ENCODE measurements at places on chromosomes 7 and 10.
A peak's percentile ranks its signal among the peaks of the same experiment; 100 is the strongest.

DNA sequence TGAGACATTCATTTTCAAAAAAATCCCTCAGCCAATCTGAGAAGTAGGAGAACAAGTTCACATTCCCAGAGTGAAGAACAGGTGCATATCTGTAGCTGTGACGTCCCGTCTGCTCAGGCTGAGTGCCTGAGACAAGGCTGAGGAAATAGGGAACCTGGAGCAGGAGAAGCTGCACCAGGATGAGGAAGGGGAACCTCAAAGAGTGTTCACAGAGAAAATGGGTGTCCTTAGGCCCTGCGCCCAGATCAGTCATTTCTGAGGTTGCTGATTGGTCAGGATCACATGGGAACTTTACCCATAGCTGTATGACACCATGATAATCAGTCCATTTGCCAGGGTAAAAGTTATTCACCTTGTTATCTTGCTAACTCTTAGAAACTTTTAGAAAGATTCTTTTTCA is 34.2 kb upstream of the TARP start:
- no peaks in the 10 kb centered on the region for H3K27me3 ChIP-seq
- H3K4me1 ChIP-seq: no peaks in the 10 kb centered on the region
- no peaks in the 10 kb centered on the region for H3K36me3 ChIP-seq
- DNase-seq: no peak

DNA sequence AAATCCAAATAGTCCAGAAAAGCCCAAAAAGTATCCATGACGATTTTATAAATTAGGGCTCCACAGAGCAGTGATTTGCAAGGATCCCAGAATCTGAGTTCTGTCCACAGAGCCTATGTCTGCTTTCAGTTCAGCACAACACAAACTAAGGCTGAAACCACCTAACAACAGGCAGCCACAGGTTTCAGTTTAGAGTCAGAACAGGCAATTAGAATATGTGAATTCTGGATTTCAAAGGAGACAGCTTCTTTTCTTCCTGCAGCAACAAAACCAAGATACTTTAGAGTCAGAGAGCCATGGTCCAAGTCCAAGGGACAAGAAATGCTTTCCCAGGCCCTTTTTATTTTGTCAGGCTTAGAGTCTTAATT is 23.6 kb downstream of the IFIT3 start:
- H3K27me3 ChIP-seq: no peaks in the 10 kb centered on the region
- H3K27ac ChIP-seq: peak overlapping the region; percentile 89
- no peaks in the 10 kb centered on the region for H3K4me1 ChIP-seq
- H3K36me3 ChIP-seq: no peaks in the 10 kb centered on the region

GRCh38 chr7:105285118-105285874 is 103.4 kb downstream of the SRPK2 start:
- no peak overlapping the region for H3K27ac ChIP-seq
- H3K27me3 ChIP-seq: no peaks in the 10 kb centered on the region
- H3K4me3 ChIP-seq: no peak overlapping the region
- H3K4me1 ChIP-seq: no peaks in the 10 kb centered on the region

GRCh38 chr10:22655312-22655981 is 58.9 kb downstream of the PIP4K2A start:
- no peak for DNase-seq
- no peaks in the 10 kb centered on the region for H3K27me3 ChIP-seq
- H3K27ac ChIP-seq: peak overlapping the region; percentile 66
- H3K4me3 ChIP-seq: no peak overlapping the region
- H3K36me3 ChIP-seq: no peaks in the 10 kb centered on the region

DNA sequence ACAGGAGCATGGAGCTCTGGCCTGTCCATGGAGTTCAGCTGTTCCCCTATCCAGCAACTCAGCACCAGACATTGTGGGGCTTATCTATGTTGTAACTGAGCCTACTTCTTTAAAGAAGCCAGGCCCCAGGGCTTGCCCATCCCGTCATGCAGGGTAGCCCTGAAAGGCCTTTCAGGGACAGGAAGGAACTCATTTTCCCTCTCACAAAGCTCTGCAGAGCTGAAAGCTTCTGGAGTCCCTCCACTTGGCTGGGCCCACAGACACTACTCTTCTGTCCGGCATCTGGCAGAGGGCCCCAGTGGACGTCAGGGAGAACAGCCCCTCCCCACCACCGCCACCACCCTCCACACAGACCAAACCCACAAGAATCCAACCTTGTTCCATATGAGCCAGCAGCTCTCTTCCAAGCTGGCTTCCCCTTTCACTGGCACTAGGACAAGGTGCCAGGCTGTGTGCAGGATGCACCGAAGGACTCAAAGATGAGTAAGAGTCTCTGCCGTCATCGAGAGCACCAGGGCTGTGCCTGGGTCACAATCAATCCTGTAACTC is 33.1 kb downstream of the DENND2A start:
- H3K4me1 ChIP-seq: no peaks in the 10 kb centered on the region
- no peak overlapping the region for H3K27ac ChIP-seq
- H3K36me3 ChIP-seq: no peaks in the 10 kb centered on the region
- H3K4me3 ChIP-seq: no peak overlapping the region

- H3K36me3 ChIP-seq: no peaks in the 10 kb centered on the region
- peak overlapping the region; percentile 0 for H3K4me3 ChIP-seq
Observed at GRCh38 chr7:15648461-15648961, 38.0 kb downstream of the MEOX2 start.

GRCh38 chr7:24574950-24575349 is 1.7 kb downstream of the PALS2 start:
- no peak overlapping the region for H3K27ac ChIP-seq
- no peaks in the 10 kb centered on the region for H3K27me3 ChIP-seq
- H3K36me3 ChIP-seq: no peaks in the 10 kb centered on the region
- no peaks in the 10 kb centered on the region for H3K4me1 ChIP-seq
- no peak for DNase-seq

GRCh38 chr7:81629702-81630101 is 140.1 kb downstream of the HGF start:
- H3K4me3 ChIP-seq: no peak overlapping the region
- H3K27ac ChIP-seq: no peak overlapping the region
- H3K27me3 ChIP-seq: no peaks in the 10 kb centered on the region
- DNase-seq: no peak
- no peaks in the 10 kb centered on the region for H3K4me1 ChIP-seq

DNA sequence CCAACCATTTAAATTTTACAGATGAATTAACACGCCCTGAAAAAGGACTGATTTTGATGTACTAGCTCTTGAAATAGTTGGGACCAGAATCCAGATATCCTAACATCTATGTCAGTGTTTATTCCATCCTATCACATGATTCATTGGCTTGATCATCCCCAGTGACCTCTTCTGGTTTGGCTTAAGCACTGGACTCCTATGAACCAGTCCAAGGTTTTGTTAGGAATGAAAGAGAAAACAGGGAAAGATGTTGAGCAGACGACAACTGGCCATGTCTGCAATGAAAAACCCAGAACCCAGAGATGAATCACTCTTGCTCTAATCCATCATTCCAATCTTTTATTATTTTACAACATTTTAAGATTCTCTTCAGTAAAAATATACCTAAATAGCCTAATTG is 1080.9 kb downstream of the SORCS1 start:
- H3K4me1 ChIP-seq: no peaks in the 10 kb centered on the region
- H3K36me3 ChIP-seq: no peaks in the 10 kb centered on the region
- no peak overlapping the region for H3K27ac ChIP-seq
- no peak overlapping the region for H3K4me3 ChIP-seq
- no peaks in the 10 kb centered on the region for H3K27me3 ChIP-seq

DNA sequence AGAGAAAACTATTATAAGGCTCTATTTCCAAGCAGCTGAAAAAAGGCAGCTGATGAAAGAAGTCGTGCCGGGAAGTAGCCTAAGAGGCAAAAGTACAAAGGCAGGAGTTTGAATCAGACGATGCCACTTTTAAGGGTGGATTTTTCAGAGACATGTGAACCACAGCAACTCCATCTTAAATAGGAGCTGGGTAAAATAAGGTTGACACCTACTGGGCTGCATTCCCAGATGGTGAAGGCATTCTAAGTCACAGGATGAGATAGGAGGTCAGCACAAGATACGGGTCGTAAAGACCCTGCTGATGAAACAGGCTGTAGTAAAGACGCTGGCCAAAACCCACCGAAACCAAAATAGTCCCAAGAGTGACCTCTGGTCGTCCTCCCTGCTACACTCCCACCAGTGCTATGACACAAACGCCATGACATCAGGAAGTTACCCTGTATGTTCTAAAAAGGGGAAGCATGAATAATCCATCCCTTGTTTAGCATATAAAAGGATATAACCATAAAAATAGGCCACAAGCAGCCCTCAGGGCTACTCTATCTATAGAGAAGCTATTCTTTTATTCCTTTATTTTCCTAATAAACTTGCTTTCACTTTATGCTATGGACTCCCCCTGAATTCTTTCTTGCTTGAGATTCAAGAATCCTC is 45.5 kb upstream of the PRSS1 start:
- H3K27ac ChIP-seq: no peak overlapping the region
- H3K27me3 ChIP-seq: no peaks in the 10 kb centered on the region
- H3K36me3 ChIP-seq: no peaks in the 10 kb centered on the region
- H3K4me3 ChIP-seq: no peak overlapping the region
- DNase-seq: no peak

- peaks cover 29% of the 10 kb centered on the region for H3K27me3 ChIP-seq
- no peaks in the 10 kb centered on the region for H3K36me3 ChIP-seq
- no peak for DNase-seq
- peaks cover 8% of the 10 kb centered on the region for H3K4me1 ChIP-seq
- no peak overlapping the region for H3K27ac ChIP-seq
Observed at GRCh38 chr10:123150271-123150985, 2.5 kb downstream of the HMX2 start.

DNA sequence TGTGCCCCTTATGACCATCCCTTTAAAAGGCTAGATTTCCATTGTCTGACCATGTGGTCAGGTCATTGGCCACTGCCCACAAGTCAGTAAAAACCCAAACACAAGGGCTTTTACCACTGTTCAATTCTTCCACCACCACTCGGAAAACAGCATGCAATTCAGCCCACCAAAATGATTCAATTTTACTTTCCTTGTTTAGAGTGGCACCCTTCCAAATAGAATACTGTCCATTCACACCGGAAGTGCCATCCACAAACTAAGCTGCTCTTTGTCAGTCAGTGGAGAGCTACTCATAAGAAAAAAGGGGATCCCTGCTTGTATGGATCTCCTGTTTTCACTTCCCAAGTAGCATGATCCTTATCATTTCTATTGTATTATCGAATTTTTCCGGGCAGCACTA is 350.7 kb upstream of the MBL2 start:
- H3K36me3 ChIP-seq: no peaks in the 10 kb centered on the region
- H3K4me1 ChIP-seq: no peaks in the 10 kb centered on the region
- no peaks in the 10 kb centered on the region for H3K27me3 ChIP-seq
- H3K27ac ChIP-seq: no peak overlapping the region
- H3K4me3 ChIP-seq: no peak overlapping the region

- DNase-seq: no peak
- H3K4me1 ChIP-seq: no peaks in the 10 kb centered on the region
- H3K27ac ChIP-seq: no peak overlapping the region
- H3K4me3 ChIP-seq: no peak overlapping the region
- no peaks in the 10 kb centered on the region for H3K27me3 ChIP-seq
- H3K36me3 ChIP-seq: no peaks in the 10 kb centered on the region
Observed at GRCh38 chr7:14521183-14521582, 381.4 kb downstream of the DGKB start.

DNA sequence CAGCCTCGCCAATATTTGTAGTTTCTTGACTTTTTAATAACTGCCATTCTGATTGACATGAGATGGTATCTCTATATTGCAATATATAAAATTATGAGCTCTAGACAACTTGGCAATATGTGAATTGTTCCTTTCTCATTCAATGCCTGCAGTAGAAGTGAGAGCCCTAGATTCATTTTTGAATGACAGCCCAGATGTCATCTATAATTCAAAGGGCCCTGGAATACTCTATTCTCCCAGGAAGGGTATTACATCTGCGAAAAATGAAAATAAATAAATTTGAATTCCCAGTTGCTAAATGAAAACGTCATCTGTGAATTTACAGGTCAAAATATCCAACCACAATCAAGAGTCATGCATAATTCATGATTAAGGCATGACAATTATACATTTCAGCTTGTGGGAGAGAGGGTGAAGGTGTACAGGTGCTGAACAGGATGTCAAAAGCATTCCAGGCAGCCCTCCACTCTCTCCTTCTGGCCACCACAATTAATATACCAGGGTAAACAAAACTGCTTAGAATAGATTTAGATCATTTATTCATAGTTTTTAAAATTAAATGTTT is 1147.3 kb downstream of the XPNPEP1 start:
- H3K4me3 ChIP-seq: no peak overlapping the region
- no peaks in the 10 kb centered on the region for H3K4me1 ChIP-seq
- no peak overlapping the region for H3K27ac ChIP-seq
- no peaks in the 10 kb centered on the region for H3K27me3 ChIP-seq
- no peak for DNase-seq

DNA sequence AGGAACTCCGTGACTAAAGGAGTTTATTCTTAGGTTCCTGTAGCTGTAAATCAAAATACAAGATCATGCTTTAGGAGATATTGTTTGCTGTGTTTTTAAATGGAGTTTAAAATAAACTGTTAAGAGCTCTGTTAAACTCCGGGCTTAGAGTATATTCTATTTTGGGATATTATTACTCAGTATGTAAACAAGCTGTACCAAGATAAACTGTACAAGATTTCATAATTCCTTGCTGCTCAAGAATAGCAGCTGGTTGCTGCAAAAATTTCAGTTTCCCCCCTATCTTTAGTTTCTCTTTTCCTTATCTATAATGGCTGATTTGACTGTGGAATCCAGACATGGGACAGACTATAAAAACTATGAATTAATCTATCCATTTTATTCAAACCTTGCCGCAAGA is 215.7 kb downstream of the HTR7 start:
- H3K4me1 ChIP-seq: peaks cover 3% of the 10 kb centered on the region
- no peak overlapping the region for H3K27ac ChIP-seq
- no peak for DNase-seq
- H3K4me3 ChIP-seq: no peak overlapping the region

- no peak overlapping the region for H3K4me3 ChIP-seq
- H3K27ac ChIP-seq: no peak overlapping the region
- DNase-seq: no peak
- H3K27me3 ChIP-seq: no peaks in the 10 kb centered on the region
- H3K36me3 ChIP-seq: no peaks in the 10 kb centered on the region
Observed at GRCh38 chr7:149637911-149638565, 135.3 kb downstream of the ZNF467 start.

DNA sequence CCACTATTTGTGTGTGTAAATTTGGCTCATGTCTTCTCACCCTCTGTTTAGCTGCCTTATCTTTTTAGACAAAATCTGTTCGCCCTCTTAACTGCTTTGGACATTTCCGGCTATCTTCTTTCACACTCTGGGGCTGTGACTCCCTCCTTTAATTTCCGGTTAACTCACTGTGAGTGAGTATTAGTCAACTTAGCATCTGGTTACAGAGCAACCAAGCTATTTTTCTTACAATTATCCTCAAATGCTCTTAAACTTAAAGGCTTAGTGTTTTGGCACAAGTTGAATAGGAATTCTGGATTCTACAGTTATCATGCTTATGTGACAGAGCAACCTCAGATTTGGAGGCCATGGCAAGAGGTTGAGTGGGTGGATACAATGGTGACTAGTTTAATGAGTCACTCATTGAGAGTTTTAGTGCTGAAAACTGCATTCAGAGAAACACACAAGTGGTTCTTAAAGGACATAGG is 177.6 kb upstream of the SEMA3A start:
- no peak overlapping the region for H3K4me3 ChIP-seq
- no peaks in the 10 kb centered on the region for H3K27me3 ChIP-seq
- no peaks in the 10 kb centered on the region for H3K4me1 ChIP-seq
- no peak overlapping the region for H3K27ac ChIP-seq
- no peak for DNase-seq

GRCh38 chr10:53387562-53387961 is 615.0 kb upstream of the MBL2 start:
- DNase-seq: no peak
- H3K27ac ChIP-seq: no peak overlapping the region
- H3K4me3 ChIP-seq: no peak overlapping the region
- no peaks in the 10 kb centered on the region for H3K27me3 ChIP-seq

All from ascending aorta (tissue), 2 donors.